AML-193 (cell line): ENCODE measurements at places on chromosomes 7 and 10.

DNA sequence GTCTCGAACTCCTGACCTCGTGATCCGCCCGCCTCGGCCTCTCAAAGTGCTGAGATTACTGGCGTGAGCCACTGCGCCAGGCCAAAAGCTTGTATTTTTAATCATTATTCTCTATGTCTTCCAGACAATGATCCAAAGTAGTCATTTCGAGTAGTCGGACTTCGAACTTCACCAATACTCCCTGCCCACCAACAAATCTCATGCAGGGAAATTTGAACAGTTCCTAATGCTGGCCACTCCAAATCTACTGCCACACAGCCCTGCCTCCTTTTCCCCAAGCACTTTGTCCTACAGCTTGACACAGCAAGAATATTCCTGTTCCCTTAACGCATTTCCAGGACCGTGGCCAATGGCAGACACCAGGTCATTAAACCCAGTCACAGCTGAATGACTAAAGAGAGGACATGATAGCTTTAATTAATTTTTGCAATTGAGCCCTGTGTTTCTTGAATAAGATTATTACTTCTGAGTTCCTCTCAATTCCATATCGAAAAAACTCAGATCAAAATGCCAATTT lies 142.3 kb upstream of the NRP1 start:
- DNase-seq, result no peak

- DNase-seq, result peak; percentile 62
Observed at GRCh38 chr10:89029785-89030437, 39.3 kb downstream of the FAS start.

- DNase-seq, result no peak
Observed at GRCh38 chr10:8853048-8853447, 798.6 kb downstream of the GATA3 start.

DNA sequence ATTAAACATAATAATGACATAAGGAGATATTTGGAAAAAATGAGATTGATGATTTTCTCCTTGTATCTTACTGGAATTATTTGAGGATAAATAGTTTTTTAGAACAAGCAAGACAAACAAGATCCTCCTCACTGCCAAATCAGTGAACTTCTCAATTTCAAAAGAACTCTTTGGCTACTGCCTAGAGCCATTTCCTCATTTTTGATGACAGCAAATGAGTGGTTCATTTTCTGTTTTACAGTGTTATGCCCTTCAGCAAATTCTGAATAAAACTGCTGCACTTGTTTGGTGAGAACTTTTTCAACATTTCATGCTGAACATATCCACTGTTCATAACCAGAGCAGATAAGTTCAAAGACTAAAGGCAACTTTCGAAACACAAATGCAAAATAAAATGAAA lies 42.5 kb upstream of the AHR start:
- peak; percentile 33 for DNase-seq

GRCh38 chr7:12570168-12570533 lies 369 bp upstream of the SCIN start:
- no peak for DNase-seq

DNA sequence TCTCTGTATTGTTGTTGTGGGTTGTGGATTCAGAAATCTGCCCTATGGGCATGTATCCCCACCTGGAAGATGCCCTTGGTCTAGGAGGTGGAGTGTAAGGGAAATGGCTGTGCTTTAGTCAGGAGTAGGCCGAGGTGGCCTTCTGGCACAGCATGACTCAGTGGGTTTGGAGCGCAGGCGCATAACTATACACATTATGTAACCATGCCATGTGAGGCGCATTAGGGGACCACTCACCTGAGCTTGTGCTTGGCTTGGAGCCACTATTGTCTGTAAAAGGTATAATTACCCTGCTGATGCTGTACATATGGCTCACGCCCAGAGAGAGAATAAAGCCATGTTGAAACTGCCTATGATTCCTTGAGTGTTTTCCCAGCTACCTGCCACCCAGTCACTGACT lies 20.6 kb upstream of the ADAMTS14 start:
- no peak for DNase-seq

DNA sequence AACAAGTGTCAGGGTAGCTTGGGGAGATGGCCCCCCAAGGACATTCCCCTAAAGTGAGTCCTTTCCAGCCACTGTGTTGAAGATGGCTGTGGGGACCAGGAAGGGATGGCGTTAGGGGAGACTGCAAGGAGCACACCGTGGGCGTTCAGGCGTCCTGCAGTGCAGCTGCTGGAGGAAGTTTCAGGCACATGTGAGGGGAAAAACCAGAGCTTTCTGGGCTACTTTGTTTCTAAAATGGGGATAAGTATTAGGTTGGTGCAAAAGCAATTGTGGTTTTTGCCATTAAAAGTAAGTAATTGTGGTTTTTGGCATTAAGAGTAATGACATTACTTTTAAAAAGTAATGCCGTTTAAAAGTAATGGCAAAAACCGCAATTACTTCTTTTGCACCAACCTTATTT lies 14.3 kb downstream of the PRF1 start:
- no peak for DNase-seq
